Activated CD4-positive, alpha-beta memory T cell treated with anti-CD3 and anti-CD28 coated beads for 36 hours (primary cell): ENCODE measurements at places on chromosomes 5 and 9. TPM values are rescaled to one million over a fixed set of nuclear protein-coding genes. Genes with fewer than 3 reads are reported as not detected.

Gene PKD2L2
- total RNA-seq, result not detected

Gene SLC46A2
- total RNA-seq, result not detected

Gene PROB1
- total RNA-seq, result 3.8 TPM

Gene OR13C3
- total RNA-seq, result not detected

Gene C5orf58
- not detected for total RNA-seq

Gene ERCC6L2
- 23.1 TPM for total RNA-seq
